ENCODE measurements at places on chromosomes 1 and 21.

DNA sequence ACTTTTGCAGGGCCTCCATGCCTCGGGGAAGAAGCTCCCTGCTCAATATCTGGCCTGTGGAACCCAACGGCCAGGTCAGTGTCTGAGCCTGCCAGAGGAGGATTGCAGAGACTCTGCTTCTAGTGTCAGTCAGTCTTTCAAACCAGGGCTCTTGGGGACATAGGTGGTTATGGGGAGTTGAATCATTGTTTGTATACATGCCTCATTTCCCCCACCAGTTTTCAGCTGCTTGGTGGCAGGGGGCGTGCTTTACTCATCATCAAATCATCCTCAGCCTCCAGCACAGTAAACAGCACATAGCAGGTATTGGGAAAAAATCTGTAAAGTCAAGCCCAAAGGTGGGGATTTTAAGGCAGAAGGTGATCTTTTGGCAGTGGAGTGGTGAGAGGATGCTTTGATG, 17.4 kb upstream of the FAM89A start:
- DNase-seq, result no peak

- no peak for DNase-seq
Measured at GRCh38 chr1:55869065-55869464, 653.9 kb upstream of the USP24 start.

GRCh38 chr1:236024641-236025040, 40.2 kb downstream of the NID1 start:
- no peak for DNase-seq

DNA sequence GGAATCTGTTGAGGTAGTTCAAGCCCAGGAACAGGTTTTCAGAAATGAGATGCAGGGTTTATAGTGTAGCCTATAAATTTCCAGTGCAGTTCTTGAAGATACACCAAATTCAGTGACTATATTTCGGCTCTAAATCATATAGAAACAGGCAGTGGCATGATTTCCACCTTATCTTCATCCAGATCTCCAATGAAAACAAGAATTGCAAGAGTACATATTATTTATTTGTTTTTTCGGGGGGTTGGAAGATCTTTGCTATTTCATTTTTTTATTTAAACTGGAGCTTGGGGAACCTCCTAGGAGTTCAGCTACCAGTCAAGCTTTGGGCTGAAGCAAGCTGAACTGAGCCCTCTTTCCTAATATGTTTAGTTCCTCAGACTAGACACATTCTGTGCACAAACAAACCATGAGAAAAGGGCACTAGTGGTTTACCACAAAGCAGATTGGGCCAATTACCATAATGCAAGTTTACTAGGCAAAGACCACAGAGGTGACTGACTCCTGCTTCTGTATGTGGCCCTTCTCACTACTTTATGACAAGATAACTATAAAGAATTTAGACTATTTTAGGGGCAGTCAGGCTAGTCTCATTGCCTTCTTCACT, 68.5 kb downstream of the RGS2 start:
- no peak for DNase-seq

DNA sequence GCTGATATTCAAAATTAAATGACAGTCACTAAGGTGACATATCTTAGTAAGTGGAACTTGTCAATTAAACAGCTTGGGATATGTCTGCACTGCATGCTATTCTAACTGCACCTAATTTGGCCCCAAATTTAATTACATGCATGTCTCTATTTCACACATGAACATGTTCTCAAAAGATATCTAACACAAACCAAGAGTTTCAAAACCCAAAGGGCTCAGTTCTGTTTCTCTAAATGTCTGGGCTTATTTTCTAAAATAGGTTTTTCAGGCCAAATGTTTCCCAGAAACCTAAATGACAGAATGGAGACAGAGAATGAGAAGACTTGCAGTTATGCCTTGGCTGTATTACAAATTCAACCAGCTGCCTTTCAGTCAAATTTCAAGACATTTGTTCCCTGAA, 11.3 kb downstream of the RAB29 start:
- no peak for DNase-seq

DNA sequence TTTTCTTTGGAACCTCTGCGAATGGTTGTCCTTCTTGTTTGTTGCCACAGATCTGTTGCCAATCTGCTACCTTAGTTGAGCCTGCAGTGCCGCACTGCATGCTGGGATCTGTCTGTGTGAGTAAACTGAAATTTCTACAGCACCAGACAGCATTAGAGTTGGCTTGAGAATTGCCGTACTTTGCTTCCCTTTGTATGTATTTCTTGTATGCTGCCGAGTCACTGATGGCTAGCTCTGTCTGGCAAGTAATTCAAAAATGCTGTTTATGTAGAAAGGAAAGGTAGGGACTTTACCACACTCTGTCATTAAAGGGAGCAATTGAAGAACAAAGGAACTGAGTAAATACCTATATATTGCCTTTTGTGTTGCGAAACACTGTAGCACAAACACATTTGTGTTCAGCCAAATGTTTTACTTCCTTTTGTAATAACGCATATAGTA, 857.4 kb downstream of the USP25 start:
- DNase-seq, result no peak

- DNase-seq, result no peak
Measured at GRCh38 chr1:169624122-169624521, 5.8 kb downstream of the SELP start.

- no peak for DNase-seq
Measured at GRCh38 chr1:50232336-50232735, 123.6 kb downstream of the ELAVL4 start.

DNA sequence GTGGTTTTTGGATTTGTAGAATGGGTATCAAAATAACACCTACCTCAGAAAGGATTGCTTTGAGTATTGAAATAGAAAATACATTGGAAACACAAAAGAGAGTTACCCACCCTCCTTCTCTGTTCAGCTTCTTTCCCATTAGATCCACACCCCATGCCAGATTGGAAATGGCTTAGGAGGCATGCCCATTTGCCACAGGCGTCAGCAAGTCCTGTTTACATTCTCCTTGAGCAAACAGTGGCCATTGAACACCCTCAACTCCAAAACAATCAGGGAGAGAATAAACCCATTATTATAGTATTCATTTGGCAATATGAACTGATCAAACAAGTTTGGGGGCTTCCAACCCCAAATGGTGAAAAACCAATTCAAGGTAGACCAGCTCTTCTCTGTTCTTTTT, 2.4 kb downstream of the ELAPOR1 start:
- no peak for DNase-seq

GRCh38 chr1:151356696-151357095, 9.6 kb upstream of the RFX5 start:
- no peak for DNase-seq

DNA sequence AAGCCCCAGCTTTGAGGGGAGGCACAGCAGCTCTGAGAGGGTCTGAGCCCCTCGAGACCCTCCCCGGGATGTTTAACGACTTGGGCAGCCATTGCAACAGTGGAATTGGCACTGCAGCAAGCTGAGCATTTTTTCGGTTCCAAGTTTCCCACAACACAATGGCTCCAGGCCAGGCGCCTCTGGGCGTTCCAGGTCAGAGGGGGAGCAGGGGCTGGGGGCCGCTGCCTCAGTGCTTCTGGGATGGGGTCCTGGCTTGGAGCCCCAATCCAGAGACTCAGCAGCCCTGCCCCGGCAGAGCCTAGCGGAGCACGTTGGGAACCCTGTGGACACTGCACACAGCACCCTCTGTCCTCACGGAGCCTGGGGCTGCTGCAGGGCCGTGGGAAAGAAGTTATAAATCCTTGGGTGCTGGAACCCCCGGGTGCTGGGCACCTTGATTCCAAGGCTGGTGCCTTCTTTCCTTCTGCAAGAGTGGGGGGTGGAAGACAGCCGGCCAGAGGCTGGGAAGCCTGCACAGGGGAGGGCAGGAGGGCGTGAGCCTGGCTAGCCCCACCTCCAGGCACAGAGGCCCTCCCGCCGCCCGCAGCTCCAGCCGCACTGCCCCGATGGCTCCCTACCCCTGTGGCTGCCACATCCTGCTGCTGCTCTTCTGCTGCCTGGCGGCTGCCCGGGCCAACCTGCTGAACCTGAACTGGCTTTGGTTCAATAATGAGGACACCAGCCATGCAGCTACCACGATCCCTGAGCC, 50.1 kb downstream of the COL18A1 start:
- no peak for DNase-seq

DNA sequence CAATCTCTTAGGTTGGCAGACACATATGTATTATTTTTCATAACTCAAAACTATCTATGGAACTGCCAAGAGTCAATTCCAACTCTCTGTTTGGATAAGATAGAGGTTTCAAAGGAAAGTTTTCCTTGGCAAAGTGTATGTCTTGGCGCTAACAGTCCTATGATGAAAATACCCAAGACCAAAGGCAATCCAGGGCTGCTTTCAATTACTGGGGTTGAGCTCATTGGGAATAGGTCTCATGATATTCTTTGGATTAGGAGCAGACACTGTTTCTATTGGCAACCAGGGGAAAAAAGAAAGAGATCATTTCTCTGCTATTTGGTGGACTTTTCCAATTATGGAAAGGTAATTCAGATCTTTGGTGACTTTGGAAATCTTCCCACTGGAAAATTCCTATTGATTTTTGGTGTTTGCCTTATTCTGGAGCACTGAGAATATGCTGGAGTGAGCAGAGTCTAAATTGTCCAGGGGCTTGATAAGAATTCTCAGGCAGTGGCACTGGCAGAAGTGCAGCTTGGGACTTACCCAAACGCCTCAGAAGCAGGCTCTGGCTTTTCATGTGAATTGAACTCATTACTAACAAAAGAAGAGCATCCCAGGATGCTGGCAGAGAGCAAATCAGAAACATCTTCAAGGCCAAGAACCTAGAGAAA, 20.4 kb upstream of the PLXNA2 start:
- no peak for DNase-seq

GRCh38 chr1:212624976-212625501, 16.5 kb downstream of the ATF3 start:
- DNase-seq, result no peak

DNA sequence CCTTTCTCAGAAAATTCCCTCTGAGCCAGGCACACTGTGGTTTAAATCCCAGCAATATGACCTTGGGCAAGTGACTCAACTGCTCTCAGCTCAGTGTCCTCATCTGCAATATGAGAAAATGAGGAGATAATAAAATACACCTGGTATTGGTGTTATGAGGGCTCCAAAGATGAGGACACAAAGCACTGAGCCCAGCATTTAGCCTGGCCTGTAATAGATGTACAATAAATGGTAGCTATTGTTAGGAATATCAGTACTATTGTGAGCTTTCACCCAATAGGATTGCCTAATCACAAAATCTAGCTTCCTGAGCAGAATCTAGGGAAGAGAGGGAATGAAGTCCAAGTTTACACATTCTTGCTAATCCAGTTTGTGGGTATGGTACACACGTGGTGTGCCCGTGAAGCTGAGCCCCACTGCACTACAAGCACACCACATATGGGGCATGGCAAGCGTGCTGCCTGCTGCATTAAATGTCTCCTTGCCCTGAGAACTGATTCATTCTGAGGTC, 24.3 kb upstream of the SLC30A1 start:
- DNase-seq, result no peak

- DNase-seq, result no peak
Measured at GRCh38 chr1:42086146-42086545, 67.1 kb upstream of the GUCA2B start.

DNA sequence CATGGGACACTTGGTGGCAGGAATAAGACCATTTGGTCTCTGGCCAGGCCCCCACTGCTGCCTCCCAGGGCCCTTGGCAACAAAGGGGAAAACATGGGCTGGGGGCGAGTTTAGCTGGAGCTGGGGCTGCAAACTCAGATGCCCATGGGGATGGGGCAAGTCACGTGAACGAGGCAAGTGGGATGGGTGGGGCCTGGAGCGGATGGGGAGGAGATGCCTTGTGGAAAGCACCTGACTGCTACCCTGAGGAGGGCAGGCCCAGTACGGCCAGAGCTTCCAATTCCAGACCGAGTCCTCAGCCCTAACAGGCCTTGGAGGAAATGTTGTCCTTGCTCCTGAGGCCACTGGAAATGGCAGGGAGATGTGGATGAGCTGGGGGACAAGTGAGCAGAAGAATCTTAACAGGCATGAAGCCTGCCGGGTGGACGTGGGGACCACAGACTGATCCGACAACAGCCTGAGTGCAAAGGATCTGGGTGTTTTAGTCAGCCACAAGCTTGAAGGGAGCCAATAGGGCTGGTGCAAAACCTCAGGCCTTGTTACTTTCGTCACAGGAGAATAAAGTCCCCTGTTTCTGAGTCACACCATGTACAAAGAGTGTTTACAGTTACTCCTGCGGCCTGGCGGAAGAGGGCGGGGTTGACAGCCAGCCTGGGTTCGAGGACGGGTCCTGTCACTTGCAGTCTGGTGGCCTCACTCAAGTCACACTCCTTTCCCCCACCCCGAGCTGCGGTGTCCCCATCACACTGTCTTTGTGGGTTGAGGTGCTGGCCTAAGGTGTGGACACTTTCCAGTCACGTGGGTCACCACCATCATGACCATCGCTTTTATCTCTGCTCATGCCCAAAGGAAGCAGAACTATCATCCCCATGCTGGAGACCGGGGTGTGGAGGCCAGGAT, 19.1 kb downstream of the RUNX3 start:
- DNase-seq, result peak; percentile 37

GRCh38 chr1:3662080-3662671, 9.9 kb downstream of the TP73 start:
- no peak for DNase-seq

GRCh38 chr1:11985851-11986250, 5.6 kb downstream of the MFN2 start:
- no peak for DNase-seq

- DNase-seq, result no peak
Measured at GRCh38 chr1:160755911-160756848, 17.1 kb downstream of the SLAMF7 start.

GRCh38 chr1:204384636-204385352, 25.1 kb upstream of the PLEKHA6 start:
- no peak for DNase-seq

- no peak for DNase-seq
Measured at GRCh38 chr1:8875216-8875861, 3.1 kb downstream of the ENO1 start.

DNA sequence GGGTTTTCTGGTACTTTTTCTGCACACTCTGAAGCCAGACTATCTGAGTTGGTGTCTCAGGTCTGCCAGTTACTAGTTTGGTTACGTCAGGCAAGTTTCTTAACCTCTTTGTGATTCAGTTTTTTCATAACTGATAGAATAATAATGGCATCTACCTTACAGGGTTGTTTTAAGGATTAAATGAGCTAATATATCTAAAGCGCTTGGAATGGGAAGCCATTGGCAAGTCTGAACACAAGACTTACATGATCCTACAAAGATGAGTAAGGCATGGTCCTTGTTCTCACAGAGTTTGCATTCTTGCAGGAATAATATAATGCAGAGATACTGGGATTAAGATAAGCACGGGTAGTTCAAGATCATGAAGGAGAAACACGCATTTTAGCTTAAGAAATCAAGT, 9.2 kb upstream of the DENND2D start:
- no peak for DNase-seq

GRCh38 chr1:150765296-150765976, at the start of gene CTSS:
Gene CTSS (minus strand): TSS chr1:150765778. CDS start chr1:150764763, 1,015 bp downstream.
- DNase-seq, result no peak

DNA sequence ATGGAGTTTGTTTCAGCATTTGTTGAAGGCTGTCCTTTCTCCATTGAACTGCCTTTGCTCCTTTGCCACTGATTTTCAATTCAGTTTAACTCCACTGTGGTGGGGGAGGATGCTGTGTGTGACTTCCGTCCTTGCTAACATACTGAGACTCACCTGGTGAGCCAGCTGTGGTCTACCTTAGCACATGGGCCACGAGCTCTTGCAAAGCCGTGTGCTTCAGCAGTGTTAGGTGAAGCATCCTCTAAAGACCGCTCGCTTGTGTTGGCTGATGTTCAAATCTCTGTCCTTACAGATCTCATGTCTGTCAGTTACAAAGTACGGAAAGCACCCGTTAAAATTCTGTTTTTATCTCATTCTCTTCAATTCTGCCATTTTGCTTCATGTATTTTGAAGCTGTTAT, 3.6 kb upstream of the SPATC1L start:
- DNase-seq, result no peak

GRCh38 chr1:67955591-67955990, 94.8 kb downstream of the DIRAS3 start:
- DNase-seq, result no peak
